Subcutaneous adipose tissue (tissue), 4 donors: ENCODE measurements at places on chromosomes 1 and 21. TPM values are rescaled to one million over a fixed set of nuclear protein-coding genes. Genes with fewer than 3 reads are reported as not detected.

Gene ESPN
- 0.22 TPM for total RNA-seq

Gene MANEAL
- 1.9 TPM for total RNA-seq

Gene PCNX2
- total RNA-seq = 13.0 TPM

Gene GFI1
- 1.6 TPM for total RNA-seq

Gene TACSTD2
- 2.1 TPM for total RNA-seq

Gene GTF2B
- total RNA-seq = 29.4 TPM

Gene OR10K2
- not detected for total RNA-seq

Gene KRTAP13-2
- not detected for total RNA-seq

Gene RNF186
- total RNA-seq = not detected

Gene ERVH48-1
- total RNA-seq = not detected

Gene SPATA46
- total RNA-seq = not detected

Gene ZC3H11A
- total RNA-seq = 123 TPM

Gene VANGL2
- 1.4 TPM for total RNA-seq
